Activated naive CD4-positive, alpha-beta T cell treated with anti-CD3 and anti-CD28 coated beads, Interleukin-2, amount 10 ng/mL, durations not matched to agents 7 days and 5 days (primary cell): ENCODE measurements at places on chromosomes 6 and 20.

- no peak for DNase-seq
Measured at GRCh38 chr6:67300430-67301040, 1334.5 kb upstream of the ADGRB3 start.

- DNase-seq, result no peak
Measured at GRCh38 chr6:82085701-82086100, 161.8 kb downstream of the IBTK start.

DNA sequence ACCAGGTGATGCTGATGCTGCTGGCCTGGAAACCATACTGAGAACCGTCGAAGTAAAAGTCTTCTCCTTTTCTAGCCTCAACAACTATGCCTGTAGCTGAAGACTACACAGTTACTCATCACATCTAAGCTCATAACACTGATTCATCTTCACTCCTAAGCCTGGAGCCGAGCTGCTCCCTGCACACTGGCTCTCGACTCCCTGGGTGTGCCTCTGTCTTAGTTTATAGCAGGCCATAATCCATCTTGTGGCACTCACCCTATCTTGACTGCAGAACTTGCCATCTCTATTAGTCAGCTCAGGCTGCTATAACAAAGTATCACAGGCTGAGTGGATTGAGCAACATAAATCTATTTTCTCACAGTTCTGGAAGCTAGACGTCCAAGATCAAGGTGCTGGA lies 191.0 kb downstream of the UNC5CL start:
- no peak for DNase-seq

- no peak for DNase-seq
Measured at GRCh38 chr20:32764005-32764960, 2.1 kb downstream of the DNMT3B start.

DNA sequence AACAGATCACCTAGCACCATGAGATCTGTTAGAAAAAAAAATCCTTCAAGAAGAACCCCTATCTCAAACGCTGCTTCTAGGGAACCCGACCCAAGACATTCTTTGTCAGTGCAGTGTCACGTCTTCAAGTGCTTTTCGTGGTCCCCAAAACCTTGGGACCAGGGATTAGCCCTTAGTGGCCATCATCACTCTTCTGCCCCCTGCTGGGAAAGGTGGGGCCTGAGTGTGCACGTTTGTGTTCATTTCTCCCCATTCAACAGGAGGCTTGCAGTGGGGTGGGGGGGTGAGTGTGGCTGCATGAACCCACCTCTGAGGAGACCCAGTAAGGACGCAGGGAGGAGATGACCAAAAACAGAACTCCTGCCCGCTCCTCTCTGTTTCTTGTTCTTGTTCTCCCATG lies 218.2 kb upstream of the RNF24 start:
- no peak for DNase-seq

DNA sequence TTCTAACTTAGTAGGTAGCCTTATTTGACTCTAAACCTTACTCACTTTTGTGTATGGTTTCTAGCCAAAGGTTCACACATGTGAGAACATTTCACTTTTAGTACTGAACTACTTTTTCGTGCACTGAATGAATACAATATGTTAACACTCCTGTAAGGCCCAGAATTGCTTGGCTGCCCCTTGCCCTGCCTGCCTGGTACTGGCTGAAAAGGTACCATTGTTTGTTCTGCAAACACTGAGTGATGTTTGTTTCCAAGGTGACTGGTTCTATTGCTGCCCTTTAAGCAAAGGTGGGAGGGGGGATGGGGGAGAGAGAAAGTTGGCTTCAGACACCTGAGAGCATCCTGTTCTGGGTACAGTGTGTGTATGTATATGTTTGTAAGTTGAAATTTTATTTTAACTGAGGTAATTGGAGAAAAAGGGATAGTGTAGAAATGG lies 31.2 kb downstream of the RREB1 start:
- peak; percentile 46 for DNase-seq

- peak; percentile 85 for DNase-seq
Measured at GRCh38 chr6:158819213-158819976, at the start of gene EZR. TSS of gene EZR (minus strand) at chr6:158819368. CDS start at chr6:158818093, 1,275 bp downstream.

GRCh38 chr6:82363428-82364086 lies at the start of gene TPBG:
TSS of gene TPBG (plus strand) at chr6:82363817. CDS start at chr6:82364962, 1,145 bp downstream.
- peak; percentile 21 for DNase-seq

DNA sequence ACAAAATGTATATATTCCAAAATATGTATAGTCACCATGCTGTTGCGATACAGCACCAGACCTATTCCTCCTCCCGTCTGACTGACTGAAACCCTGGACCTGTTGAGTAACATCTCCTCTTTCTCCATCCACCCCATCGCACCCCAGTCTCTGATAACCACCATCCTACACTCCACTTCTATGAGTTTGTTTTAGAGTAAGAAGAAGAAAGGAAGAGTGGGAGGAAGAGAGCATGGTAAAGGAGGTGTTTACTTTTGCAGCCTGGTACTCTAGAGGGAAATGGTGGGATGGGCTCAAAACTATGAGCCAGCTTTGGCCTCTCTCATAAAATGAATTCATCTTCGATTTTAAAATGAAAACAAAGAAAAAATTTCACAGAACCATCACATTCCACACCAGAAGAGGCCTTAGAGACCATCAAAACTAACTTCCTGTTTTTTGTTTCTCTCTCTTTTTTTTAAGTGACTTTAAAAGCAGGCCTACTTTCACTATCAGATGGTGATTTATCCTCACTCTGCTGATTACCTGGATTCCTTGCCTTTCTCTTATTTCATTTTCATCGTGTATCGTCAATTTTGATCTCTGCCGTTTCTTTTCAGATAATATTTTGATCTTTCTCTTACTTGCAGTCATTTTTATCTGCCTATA lies 16.8 kb upstream of the FUCA2 start:
- no peak for DNase-seq

DNA sequence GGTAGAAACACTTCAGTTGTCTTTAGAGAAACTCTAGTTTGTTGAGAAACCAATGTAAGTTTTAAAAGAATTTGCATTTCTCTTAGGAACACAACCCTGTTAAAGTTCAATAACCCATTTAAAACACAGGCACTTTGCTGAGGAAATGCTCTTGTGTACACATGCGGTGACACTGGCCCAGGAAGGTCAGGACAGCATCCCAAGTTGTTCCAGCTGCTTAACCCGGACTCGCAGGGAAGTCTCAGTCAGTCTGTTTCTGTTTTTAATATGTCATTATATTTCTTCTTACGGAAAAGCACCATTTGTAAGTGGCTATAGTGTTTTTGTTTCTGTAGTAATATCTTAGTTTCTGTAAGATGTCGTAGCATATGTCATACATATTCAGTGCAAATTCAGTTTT lies 36.9 kb downstream of the RIN2 start:
- no peak for DNase-seq

DNA sequence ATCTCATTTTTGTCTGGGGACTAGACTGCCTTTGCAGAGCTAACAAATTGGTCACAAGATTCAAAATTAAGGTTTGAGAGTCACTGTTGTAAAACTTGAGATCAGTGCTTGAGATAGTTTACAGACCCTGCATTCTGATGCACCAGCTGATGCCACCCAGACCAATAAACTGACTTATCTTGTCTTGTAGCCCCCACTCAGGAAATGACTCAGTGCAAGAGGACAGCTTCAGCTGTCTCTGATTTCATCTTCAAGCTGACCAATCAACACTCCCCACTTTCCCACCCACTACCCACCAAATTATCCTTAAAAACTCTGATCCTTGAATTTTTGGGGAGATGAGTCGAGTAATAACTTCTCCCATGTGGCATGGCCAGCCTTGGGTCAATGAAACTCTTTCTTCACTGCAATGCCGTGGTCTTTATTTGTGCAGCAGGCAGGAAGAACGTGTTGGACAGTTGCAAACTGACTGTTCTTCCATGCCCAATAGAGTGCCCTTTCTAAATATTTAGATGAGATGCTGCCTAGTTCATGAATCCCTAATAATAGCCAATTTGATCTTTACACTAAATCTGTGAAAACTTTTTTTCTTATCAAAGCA lies 48.3 kb upstream of the PROKR2 start:
- DNase-seq, result no peak

DNA sequence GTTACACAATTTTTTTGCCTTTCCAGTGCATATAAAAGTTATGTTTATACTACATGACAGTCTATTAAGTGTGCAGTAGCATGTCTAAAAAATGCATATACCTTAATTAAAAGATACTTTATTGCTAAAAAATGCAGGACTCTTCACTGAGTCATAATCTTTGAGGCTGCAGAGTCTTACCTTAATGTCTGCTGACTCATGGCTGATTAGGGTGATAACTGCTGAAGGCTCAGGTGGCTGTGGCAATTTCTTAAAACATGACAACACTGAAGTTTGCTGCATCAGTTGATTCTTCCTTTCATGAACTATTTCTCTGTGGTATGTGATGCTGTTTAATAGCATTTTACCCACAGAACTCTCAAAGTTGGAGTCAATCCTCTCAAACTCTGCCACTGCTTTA lies 19.1 kb downstream of the ZSCAN23 start:
- DNase-seq, result no peak

DNA sequence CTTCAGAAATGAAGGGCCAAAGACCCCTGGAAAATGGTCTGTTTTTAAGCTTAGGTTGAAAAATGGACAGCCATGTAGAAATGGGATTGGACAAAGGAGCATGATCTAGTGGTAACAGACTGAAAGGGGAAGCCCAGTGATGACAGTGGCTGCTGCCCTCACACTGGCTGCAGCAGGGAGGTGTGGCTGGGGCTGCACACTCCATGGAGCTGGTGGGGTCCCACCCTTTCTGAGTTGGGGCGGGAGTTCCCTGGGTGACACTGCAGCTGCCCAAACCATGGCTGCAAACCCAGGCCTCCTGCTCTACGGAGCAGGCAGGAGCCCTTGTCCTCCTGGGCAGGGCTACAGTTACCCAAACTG lies 8.5 kb upstream of the PACSIN1 start:
- DNase-seq, result no peak

GRCh38 chr20:33460711-33461110 lies 17.1 kb upstream of the SNTA1 start:
- DNase-seq, result no peak

DNA sequence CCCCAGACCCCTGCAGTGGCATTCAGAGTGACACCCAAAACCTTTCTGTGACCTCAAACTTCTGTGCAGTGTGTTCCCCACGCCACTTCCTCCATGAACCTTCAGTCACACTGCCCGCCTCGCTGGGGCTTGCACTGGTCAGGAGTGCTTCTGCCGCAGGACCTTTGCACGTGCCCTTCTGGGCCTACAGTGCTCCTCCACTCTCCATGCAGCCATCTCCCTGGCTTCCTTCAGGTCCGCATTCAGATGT lies 27.1 kb downstream of the SYNJ2 start:
- peak; percentile 30 for DNase-seq

- DNase-seq, result no peak
Measured at GRCh38 chr6:42047213-42047590, 3.1 kb upstream of the TAF8 start.

DNA sequence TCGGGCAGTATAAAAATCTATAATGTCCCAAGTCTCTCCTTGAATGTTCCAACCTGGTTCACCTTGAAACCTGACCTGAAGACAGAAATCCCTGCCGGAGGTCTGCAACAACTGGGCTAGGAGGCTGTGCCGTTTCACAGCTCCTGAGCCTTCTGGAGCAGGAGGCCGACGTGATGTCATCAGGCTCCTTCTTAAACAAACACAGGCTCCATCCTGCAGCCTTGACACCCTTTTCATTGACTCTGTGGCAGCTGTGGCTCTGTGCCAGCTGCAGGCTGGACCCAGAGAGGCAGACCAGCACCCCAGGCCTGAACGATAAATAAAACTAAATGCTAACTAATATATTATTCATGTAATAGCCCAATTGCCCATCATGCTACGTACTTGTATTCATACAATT lies 483.9 kb downstream of the CD83 start:
- DNase-seq, result no peak

GRCh38 chr6:88952065-88952704 lies 11.2 kb downstream of the RNGTT start:
- DNase-seq, result no peak

DNA sequence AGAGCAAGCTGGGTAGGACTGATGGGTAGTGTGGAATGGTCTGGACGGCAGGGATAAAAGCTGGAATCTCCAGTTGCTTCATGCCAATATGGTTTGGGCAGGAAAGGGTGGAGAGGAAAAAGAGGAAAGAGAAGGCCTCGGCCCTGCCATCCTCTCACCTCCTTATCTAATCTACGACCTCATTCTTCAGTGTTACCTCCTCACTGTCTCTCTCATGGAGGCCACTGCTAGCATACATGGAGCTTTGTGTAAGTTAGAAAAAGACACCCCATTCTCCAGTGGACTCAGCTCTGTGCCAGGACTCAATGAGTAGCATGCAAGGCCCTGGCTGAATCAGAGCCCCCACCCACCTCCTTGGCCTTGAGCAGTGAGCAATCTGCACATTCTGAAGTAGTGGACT lies 6.1 kb upstream of the ARID1B start:
- DNase-seq, result no peak

DNA sequence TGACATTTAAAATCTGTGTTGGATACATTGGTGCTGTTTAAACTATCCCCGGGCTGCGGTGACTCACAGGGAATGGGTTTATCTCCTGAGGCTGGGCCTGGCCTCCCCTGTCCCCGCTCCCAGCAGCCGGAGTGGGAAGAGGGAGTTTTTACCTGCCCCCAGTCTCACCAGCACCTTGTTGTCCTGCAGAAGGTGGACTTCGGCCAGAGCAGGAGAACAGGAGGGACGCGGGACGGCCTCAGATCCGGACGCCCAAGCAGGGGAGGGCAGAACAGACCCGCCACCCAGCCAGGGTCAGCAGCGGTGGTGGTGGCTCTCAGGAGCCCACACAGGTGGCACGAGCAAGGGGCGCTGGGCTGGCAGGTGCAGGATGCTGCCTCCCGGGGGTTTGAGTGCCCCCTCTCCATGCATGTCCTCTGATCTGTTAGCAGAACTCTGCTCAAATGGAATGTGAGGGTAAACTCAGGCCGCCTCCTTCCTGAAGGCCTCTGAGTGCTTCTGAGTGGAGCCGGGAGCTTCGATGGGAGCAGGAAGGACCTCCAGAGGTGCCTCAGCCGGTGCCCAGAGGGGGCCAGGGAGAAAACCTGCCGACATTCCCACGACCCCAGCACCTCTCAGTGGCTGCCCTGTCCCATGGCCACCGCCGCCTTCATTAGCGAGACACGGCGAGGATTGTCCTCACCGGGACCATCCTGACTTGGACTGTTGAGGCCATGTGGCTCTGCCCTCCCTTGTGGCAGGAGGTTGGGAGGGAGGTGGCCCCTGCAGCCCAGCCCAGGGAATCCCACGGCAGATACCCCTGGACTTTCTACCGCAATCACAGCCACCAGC lies 43.4 kb upstream of the MRGBP start:
- DNase-seq, result no peak

GRCh38 chr20:46694484-46694883 lies 5.2 kb upstream of the TP53RK start:
- DNase-seq, result no peak

GRCh38 chr6:79307321-79308036 lies 73.0 kb upstream of the HMGN3 start:
- DNase-seq, result no peak

DNA sequence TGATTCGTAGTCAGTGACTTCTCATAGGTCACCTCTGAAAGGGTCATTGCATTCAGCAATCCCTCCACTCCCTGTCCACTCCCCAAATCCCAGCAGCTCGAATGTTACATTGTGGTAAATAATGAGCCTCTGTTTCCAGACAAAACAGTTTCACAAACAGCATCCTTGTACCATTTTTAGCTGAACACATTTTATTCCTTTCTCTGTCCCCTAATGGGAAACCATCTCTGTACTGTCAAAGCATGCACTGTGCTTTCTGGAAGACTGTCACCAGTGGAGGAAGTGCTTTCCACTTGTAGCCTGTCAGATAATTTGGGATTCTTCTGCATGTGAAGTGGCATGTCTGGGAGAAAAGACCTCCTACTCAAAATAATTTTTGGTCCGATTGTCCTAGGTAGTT lies 82.0 kb downstream of the SLC35F1 start:
- DNase-seq, result no peak
